ENCODE measurements at places on chromosomes 3 and 15. TPM values are rescaled to one million over a fixed set of nuclear protein-coding genes. Genes with fewer than 3 reads are reported as not detected.

TEX264 gene
- 36.1 TPM for total RNA-seq

- peaks cover 2% of the 10 kb centered on the region for H3K27me3 ChIP-seq
- no peaks in the 10 kb centered on the region for H3K4me1 ChIP-seq
- no peaks in the 10 kb centered on the region for H3K36me3 ChIP-seq
- no peak for DNase-seq
- H3K4me3 ChIP-seq, result no peak overlapping the region
Measured at GRCh38 chr3:159994182-159994581, 5.5 kb downstream of the IL12A start.

DNA sequence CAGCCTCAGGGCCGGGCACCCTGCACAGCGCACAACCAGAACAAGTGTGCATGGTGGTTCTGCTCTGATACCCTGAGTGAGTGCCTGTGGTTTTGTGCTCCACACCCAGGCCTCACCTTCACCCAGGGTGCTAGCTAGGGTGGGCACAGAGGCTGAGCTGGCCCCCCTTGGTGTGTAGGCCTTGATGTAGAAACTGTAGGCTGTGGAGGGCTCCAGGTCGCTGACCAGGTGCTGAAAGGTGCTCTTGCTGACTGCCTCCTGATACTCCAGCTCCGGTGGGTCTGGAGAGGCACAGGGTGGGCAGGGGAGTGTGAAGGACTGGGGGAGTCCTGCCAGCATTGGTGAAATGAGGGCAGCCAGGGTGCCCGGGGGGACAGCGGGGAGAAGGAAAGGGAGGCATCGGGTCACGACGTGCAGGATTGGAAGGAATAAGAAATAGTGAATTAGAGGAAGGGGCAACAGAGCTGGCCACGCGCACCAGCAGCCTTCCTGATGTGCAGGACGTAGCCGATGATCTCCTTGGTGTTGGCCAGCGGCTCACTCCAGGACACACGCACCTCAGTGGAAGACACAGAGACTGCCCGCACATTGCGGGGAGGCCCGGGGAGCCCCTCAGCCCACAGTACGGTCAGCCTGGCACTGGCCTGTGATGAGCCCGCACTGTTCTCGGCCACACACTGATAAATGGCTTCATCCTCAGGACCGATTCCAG is 26.6 kb downstream of the RNU5B-1 start:
- H3K27ac ChIP-seq, result no peak overlapping the region
- no peak for DNase-seq
- no peaks in the 10 kb centered on the region for H3K27me3 ChIP-seq
- H3K36me3 ChIP-seq, result no peaks in the 10 kb centered on the region
- H3K4me3 ChIP-seq, result no peak overlapping the region

- H3K36me3 ChIP-seq, result no peaks in the 10 kb centered on the region
- H3K4me3 ChIP-seq, result no peak overlapping the region
- no peaks in the 10 kb centered on the region for H3K27me3 ChIP-seq
- no peak for DNase-seq
Measured at GRCh38 chr3:72559385-72559784, 288.9 kb downstream of the SHQ1 start.

GRCh38 chr15:56838085-56838484 is 80.4 kb upstream of the TCF12 start:
- no peaks in the 10 kb centered on the region for H3K4me1 ChIP-seq
- H3K27ac ChIP-seq, result no peak overlapping the region
- DNase-seq, result no peak
- H3K4me3 ChIP-seq, result no peak overlapping the region
- no peaks in the 10 kb centered on the region for H3K27me3 ChIP-seq
